Endodermal cell (in vitro differentiated cells): ENCODE measurements at places on chromosomes 7 and 10. TPM values are rescaled to one million over a fixed set of nuclear protein-coding genes. Genes with fewer than 3 reads are reported as not detected.

DNA sequence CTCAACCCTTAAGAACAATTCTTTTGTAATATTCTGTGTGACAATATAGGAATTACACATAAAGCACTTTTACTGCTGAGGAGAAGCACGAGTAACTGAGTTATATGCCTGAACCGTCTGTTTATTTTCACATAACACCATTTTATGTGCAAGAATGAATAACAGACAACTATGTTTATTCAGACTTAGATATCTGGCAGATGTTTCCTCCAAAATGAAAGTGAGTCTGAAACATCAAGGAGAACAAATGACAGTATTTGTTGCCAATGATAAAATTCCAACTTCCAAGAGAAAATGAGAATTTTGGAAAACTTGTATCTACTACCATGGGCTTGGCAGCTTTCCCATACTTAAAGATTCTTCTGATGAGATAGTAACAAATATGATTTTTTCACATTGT is 51.4 kb downstream of the DNMBP start:
- no peak for DNase-seq

DNA sequence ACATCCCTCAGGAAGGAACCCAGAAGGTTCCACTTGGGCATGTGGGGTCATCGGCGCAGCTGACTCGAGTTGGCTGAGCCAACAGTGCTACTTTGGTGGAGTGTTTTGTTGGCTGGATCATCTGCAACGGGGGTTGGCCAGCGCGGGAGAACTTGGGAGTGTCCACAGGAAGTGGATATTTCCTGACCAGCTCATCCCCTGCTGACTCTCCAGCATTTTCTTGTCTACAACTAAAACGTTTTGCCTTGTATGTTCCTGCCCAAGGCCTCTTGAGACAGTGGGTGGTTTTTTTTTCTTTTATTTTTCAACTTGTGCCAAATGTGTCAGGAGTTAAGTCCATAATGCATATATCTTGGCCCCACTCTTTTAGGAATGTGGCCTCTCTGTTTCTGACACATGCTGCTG is 208.6 kb downstream of the ZNF365 start:
- DNase-seq = no peak

DNA sequence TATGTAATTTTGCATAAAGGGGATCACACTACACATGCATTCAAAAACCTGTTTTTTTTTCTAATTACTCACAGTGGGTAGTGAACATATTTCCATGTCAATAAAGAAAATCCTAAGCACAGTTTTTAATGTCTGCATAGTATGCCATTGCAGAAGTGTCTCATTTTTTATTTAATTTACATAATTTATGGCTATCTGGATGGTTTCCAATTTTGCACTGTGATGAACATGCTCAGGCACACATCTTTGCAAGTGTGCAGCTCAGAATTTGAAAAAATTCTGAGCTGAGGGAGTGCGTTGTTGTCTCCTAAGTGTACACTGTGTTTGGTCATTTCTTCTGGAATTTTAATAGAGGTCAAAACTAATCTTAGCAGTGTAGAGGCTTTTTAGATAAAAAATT is 2.2 kb downstream of the NPFFR1 start:
- DNase-seq = no peak

The ITPRID1 gene
- 19.5 and 21.8 TPM in 2 replicates for total RNA-seq

- peak; percentile 89 for DNase-seq
Measured at GRCh38 chr10:130045091-130045652, 65.5 kb downstream of the C10orf143 start.

DNA sequence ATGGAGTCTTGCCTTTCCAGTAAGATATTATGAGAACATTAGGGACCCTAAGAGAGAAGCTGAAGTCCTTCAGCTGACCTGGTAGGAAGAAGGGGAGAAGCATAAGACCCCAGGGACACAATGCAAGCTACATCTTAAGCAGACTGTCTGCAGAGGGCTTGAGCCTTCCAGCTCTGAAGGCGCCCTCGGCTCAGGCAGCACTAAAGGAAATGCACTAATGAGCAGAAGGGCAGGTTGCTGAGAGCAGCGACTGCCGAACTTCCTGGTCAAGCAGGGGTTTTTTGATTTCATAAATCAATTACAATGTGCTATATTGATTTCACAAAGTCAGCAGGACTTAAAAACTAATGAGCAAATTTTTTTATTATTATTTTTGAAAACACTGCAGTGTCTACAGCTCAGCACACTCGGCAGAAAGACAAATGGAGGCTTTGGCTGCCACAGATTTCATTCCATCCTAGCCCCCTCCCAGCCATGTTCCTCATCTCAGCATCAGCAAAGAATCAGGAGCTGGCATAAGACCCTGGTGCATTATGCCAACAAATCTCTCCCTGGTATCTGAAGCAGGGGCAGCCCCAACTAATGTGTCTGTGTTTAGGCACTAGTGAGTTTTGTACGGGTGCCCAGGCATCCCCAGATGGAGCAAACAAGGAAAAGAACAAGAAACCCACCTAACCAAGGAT is 57.1 kb downstream of the LRRTM3 start:
- peak; percentile 48 for DNase-seq

DNA sequence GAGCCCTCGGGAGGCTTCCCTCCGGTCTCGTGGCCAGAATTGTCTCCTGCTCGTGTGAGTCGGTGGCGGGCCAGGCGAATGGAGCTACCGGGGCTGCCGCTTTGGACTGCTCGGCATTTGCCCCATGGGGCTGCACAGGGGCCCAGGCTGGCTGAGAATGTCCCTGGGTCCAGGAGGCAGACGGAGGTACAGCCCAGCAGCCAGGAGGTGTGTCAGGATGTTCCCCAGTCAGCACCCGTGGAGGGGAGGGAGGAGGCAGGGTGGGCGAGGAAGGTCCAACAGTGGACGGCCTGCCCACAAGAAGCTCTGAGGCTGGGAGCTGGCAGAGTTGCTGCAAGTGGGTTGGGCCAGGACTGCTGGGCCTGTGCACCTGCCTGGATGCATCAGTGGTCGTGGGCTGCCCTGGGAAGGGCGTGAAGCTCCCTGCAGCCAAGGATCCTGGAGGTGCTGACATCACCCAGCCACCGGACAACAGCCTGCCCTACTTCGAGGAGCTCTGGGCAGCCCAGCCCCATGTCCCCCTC is 46.4 kb downstream of the PDGFA start:
- no peak for DNase-seq

- DNase-seq = no peak
Measured at GRCh38 chr7:2224934-2225333, 7.8 kb downstream of the MAD1L1 start.

The SLC39A12 gene
- not detected in 2 replicates for total RNA-seq

The OR9A2 gene
- not detected in 2 replicates for total RNA-seq

DNA sequence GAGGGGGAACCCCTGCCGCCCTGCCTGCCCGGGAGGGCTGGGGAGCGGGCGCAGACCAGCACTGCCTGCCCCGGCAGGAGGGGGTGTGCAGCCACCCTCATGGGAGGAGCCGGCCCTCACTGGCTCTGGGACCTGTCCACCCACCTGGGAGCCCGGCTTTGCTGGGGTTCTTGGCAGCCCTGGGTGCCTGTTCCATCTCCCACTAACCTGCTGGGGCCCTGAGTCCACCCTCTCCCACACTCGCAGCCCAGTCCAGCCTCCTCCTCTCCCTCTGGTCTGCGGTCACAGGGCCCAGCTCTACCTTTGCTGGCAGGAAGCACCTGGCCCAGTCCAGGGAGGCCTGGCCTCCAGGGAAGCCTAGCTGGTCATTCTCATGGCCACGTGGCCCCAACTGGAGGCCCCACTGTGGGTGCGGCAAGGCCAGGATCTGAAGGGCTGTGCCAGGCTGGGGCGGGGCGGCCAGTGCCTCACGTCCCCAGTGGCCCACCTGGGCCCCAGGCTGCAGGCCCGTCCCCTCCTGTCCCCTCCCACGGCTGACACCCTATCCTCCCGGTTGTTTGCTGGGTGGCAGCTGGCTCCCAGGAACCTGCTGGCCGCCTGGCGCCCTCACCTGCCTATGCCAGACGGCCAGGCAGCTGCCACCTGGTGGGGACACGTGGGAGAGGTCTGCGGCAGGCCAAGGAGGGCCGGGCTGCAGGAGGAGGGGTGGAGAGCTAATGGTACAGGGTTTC is at the start of gene TMEM184A:
Gene TMEM184A, minus strand, starts transcription at position 393 of the 731 bp plus-strand sequence. CDS start 721 bp downstream, outside the sequence.
- DNase-seq = peak; percentile 94

The RHOBTB1 gene
- 5.6 and 6.8 TPM in 2 replicates for total RNA-seq

The VPS37D gene
- 9.1 to 27.1 TPM (median 9.8 TPM) in 3 replicates for total RNA-seq

The UCMA gene
- not detected in 2 replicates for total RNA-seq

GRCh38 chr10:29621161-29621560 is 13.6 kb downstream of the SVIL start:
- peak; percentile 70 for DNase-seq

DNA sequence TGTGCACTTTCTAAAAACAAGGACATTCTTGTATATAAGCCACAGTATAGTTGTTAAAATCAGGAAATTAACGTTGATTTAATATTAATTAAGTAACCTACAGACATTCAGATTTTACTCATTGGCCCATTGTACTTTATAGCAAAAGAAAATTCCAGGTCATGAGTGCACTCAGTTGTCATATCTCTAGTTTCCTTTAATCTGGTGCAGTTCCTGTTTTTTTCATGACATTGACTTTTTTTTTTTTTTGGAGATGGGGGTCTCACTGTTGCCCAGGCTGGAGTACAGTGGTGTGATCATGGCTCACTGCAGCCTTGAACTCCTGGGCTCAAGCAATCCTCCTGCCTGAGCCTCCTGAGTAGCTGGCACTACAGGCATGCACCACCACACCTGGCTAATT is 24.1 kb downstream of the R3HCC1L start:
- no peak for DNase-seq

GRCh38 chr10:28980264-28980663 is 302.9 kb downstream of the BAMBI start:
- DNase-seq = no peak

The STN1 gene
- 19.9 to 24.7 TPM (median 21.5 TPM) in 3 replicates for total RNA-seq

- DNase-seq = peak; percentile 86
Measured at GRCh38 chr7:85185424-85186082, 1.3 kb downstream of the SEMA3D start.

DNA sequence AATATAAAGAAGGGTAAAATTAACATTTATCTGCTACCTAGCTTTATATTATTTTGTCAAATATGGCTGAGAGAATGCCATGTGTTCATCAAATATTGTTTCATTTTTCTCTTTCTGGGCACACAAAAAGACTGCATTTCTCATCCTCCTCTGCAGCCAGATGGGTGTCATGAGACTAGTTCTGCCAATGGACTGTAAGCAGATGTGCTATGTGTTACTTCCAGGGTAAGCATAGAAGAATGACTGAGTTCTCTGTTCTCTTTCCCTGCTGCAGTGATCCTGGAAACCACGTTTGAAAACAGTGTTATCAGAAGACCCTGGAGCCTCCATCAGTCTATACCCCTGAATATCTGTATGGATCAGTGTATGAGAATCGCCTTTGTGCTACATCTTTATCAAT is 24.1 kb upstream of the SLK start:
- DNase-seq = no peak

The CYCS gene
- total RNA-seq = 118 and 145 TPM in 2 replicates

The TFPI2 gene
- 2.3 and 2.7 TPM in 2 replicates for total RNA-seq

DNA sequence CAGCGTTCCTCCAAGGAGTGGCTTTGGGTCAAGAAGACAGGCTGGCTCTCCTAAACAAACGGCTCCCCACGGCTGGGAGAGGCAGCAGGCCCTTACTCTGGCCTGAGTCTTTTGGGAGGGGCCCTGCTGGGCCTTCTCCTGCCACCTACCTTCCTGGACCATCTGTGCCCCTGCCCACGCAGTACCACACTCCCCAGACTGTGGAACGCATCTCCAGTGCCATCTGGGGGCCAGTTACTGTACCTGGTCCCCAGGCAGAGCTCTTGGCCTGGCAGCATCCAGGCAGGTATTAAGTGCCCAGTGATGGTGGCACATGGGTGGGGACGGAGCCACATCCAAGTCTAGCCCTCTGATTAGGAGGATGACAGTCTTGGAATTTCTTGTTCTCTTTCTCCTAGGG is 14.4 kb downstream of the ALKBH4 start:
- peak; percentile 50 for DNase-seq

DNA sequence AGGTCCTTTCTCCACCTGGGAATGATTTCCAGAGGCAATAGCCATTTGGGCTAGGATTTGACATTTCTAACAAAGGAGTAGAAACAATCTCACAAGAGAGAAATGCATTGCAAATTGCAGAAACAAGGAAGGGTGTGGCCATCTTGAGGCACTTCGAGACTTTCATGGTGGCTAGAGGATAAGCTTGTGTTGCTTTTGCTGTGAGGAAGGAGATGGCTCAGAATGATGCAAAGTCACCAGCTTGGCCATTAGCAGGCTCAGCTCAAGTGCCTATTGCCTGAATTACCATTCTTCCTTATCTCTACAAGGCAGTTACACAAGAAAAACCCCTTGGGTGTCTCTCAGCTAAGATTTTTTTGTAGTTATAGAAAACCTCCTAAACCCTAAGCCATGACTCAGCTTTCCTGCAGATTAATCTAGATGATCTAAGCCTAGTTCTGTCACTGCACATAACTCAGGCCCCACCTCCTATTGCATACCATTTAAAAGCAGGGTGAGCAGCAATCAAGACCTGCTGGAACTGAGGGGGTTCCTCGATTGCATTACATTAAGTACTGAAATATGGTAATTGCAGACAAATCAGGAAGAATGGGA is 683.1 kb downstream of the NRG3 start:
- no peak for DNase-seq

DNA sequence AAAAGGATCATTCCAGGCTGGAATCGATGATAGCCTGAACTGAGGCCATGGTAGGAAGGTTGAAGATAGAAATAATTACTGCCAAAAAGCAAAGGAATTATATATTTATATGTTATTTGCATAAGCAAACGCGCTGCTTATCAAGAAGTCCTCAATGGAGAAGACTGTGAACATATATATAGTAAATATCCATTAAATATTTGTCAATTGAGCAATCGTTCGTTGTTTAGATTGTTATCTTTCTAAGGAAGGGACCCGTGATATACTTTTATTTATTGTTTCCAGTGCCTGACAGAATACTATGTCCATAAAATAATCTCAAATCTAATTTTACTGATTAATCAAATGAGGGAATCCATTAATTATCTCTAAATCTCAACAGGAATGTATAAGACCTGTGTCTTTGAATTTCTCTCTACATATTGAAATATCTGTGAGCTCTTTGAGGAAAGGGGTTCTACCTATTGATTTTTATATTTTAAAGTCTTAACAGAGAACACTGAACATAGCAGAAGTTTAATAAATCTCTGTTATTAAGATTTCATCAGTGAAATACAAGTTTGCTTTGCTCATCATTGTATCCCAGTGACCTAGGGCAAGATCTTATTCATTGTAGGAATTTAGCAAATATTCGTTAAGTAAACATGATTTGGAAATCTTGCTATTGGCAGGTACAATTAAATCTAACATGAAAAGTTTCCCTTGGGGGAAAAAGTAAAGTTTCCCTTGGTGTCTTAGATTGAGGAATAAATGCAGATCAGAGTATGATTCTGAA is 12.0 kb upstream of the HERC4 start:
- no peak for DNase-seq

DNA sequence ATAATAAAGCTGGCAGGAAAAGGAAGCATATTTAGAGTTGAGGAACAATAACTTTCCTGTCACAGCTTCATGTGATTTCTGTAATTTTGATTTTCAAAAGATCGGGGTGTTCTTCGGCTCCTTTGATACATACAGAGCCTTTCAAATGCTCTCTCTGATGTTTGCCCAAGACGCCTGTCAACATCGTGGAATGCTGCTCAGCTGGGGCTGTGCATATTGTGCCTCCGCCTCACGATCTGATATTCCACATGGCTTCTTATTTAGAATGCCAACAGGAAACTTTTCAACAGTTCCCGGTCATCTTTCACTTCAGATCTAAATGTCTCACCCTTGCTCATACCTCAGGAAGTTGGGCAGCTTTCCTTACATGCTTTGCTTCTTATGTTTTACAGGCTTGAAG is 7.3 kb downstream of the NPY start:
- DNase-seq = no peak
